ENCODE measurements at places on chromosomes 1 and 21.

- no peak for DNase-seq
Measured at GRCh38 chr1:213657879-213658278, 329.9 kb upstream of the PROX1 start.

GRCh38 chr1:91153341-91153740 is 131.5 kb upstream of the ZNF644 start:
- no peak for DNase-seq

- no peak for DNase-seq
Measured at GRCh38 chr21:44764319-44765230, 37.0 kb downstream of the UBE2G2 start.

- peak; percentile 90 for DNase-seq
Measured at GRCh38 chr21:42424914-42425541, 21.3 kb downstream of the UBASH3A start.

DNA sequence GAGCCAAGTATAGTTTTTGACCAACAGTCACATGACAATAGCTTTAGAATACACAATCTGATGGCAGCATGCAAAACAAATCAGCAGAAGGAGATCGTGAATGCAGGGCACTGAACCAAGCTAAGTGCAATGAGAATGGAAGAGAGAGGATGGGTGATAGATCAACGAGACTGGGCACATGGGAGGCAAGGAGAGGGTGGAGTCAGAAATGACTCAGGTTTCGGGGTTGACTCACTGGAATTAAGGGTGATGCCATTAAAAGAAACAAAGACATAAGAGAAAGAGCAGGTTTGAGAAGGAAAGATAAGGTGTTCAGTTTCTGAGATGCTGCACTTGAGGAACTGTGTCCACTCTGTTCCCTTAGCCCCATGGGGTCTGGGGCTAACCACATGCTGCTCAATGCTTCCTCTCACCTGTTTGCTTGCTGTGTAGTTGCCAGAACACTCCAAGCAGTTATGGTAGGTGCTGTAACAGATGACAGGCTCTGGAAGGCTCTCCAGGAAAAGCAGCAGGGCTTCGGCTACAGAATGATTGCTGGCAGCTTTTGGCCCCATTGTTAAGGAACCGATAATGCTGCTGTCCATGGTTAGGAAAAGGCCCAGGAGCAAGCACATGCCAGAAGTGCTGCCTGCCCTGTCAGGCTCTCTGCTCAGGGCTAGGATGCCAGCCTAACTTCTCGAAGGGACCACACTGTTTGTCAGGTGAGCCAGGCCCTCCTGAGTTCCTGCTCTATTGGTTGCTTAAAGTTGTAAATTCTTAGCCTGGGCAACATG is 6.1 kb upstream of the MTF1 start:
- DNase-seq: no peak

- no peak for DNase-seq
Measured at GRCh38 chr1:183457449-183457848, 14.8 kb upstream of the SMG7 start.
